ENCODE measurements at places on chromosomes 6 and 20.

DNA sequence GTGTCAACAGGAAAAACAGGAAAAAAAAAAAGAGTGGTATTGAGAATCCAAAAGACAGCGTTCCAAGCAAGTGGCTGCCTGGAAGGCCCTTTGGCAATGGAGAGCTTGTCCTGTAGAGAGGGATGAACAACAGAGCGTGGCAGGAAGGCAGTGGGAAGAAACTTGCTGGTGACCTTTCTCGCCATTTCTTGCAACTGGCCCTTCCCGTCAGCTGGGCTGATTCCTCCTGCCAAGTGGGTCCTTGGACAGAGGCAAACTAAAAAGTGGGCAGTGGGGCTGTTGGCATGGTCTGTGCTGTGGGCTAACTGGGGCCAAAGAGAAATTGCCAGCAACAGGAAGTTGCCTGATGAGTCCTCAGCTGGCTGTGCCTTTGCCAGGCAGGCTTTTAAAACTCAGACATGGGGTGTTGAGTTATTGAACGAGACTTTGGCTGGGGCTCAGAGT lies 43.9 kb upstream of the CLDN20 start:
- peak; percentile 14 for DNase-seq

- no peak for DNase-seq
Observed at GRCh38 chr6:20978151-20978614, 443.9 kb downstream of the CDKAL1 start.

DNA sequence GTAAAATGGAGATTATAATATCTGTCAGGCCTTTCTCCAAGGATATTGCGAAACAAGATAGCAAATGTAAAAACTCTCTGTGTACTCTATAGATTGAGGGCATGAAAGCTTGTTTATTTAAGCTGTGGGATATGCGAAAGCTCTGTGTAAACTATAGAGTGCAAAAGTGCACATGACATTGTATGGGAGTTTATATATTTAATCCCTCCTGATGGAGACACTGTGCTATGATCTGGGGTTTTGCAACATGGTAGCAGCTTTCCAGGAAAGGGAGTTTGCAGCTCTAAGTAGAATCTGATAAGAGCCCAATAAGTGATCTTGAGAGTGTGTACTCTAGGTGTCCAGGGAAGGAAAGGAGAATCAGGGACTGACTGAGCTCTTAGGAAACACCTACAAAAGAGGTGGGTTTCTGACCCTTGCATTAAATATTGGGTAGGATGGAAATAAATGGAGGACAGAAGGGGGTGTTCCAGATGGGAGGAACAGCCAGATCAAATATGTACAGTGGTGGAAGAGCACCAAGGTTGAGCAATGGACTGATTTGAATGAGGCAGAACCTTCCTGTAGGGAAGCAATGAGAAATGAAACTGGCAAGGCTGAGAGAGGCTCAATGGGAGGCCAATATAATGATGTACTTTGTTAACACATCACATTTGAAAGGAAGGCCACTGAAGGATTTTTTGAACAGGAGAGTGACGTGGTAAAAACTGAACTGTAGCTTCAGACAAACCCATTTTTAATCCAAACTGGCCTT lies 450.1 kb downstream of the GJA1 start:
- DNase-seq: no peak

DNA sequence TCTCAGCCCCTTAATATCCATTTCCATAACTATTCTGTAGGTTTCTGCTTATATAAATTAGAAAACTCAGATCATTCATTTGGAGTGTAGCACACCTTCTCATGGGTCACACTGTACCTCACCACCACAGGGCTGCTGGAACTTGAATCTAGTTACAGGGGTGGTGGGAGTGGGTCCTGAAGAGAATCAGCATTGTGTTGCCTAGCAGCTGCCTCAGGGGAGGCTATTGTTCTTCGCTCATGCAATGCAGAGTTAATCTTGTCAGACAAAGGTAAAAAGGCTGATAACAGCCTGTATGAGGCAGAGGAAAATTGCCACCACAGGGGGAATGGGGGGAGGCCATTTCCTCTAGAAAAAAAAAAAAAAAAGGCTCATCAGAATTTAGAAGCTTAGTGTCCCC lies 496.0 kb upstream of the ADGRB3 start:
- DNase-seq: no peak

- peak; percentile 51 for DNase-seq
Observed at GRCh38 chr20:35088231-35089145, 4.1 kb downstream of the TRPC4AP start.

DNA sequence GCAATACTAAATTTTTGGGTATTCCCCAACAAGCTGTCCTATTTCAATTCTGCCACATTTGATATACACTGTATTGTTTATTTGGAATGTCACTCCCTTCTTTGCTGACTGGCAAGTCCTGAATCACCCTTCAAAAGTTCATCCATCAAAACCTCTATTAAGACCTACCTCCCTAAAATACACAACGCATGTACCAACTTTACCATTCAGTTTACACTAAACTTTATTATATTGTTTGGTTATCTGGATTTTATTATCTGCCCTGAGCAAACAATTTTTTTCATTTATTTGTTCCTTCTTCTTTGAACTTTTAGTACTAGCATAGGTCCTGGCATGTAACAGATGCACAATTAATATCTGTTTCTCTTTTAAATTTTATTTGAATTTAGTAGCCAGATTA lies 958.2 kb upstream of the ADGRB3 start:
- DNase-seq: no peak

- DNase-seq: no peak
Observed at GRCh38 chr6:138682704-138683527, 90.7 kb upstream of the CCDC28A start.

GRCh38 chr20:38770546-38770945 lies 22.3 kb downstream of the ACTR5 start:
- no peak for DNase-seq

GRCh38 chr6:37761554-37762271 lies 57.8 kb upstream of the ZFAND3 start:
- no peak for DNase-seq

Measured in suppressor macrophage (primary cell).